NCI-H1930 (cell line): ENCODE measurements at places on chromosomes 1 and 21.

- DNase-seq: no peak
Measured at GRCh38 chr1:12598974-12599373, 19.0 kb downstream of the DHRS3 start.

DNA sequence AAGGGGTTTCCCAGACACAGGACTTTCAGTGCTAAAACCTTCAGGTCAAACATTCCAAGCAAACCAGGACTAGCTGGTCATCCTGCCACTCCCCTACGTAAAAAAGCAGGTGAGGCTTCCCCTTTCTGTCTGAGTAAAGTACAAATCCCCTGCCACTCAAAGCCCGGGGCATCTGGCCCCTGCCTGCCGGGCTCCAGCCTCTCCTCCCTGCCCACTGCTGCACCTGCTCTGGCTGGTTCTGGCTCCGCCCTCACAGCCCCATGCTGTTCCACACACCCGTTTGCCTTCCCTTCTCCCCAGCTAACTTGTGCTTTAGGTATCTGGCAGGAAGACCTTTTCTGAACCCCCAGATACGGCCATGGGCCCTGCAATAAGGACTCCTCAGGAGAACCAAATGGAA, 23.3 kb upstream of the S100A7 start:
- DNase-seq: no peak

GRCh38 chr1:216559359-216559758, 136.1 kb upstream of the USH2A start:
- DNase-seq: no peak

DNA sequence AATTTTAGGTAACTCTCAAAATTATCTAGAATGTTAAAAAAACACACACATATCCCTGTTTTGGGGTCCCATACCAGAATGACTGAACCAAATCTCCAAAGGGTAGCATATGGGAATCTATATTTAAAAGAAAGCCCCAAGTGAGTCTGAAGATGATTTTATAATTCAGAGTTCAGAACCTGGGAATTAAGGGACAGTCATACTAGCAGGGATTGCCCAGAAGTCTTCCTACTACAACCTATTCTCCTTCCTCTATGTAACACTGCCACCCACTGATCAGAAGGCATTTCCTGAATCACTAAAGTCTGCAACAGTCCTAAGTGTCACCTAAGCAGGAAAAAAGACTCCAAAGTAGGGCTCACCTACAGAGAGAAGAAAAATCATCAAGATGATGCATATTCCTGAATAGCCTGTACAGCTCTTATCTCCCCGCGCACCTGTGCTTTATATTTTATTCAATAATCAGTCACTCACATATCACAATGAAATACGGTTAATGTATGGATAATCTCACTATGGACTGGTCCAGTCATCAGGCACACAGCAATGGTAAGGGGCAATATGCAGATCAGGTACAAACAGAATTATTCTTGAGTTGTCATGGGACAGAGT, 4.9 kb downstream of the RGS1 start:
- DNase-seq: no peak

- peak; percentile 43 for DNase-seq
Measured at GRCh38 chr1:227318853-227319607, 738 bp upstream of the CDC42BPA start.
